ENCODE measurements at places on chromosomes 5 and 9. TPM values are rescaled to one million over a fixed set of nuclear protein-coding genes. Genes with fewer than 3 reads are reported as not detected.

The FOXI1 gene
- total RNA-seq = not detected

The NSA2 gene
- 70.1 TPM for total RNA-seq

The SLC36A3 gene
- total RNA-seq = not detected

The ECSCR gene
- total RNA-seq = 0.76 TPM

The PPP1R26 gene
- total RNA-seq = 0.49 TPM

The SH3RF2 gene
- 0.34 TPM for total RNA-seq

The HTR1A gene
- total RNA-seq = not detected

The FIBCD1 gene
- total RNA-seq = not detected

The PCDHGA10 gene
- total RNA-seq = 0.27 TPM

The GFI1B gene
- not detected for total RNA-seq

The PDE6A gene
- not detected for total RNA-seq

The PCDHGA7 gene
- total RNA-seq = 0.24 TPM

The FCN2 gene
- total RNA-seq = not detected

The DRD1 gene
- not detected for total RNA-seq

The UGT3A2 gene
- total RNA-seq = 0.25 TPM

The SPATA6L gene
- 0.32 TPM for total RNA-seq

The IRX2 gene
- total RNA-seq = not detected

The SKIC3 gene
- 69.7 TPM for total RNA-seq

The ZNF879 gene
- 3.4 TPM for total RNA-seq

The SPATA31D4 gene
- not detected for total RNA-seq

The PPP3R2 gene
- total RNA-seq = not detected

The LCN9 gene
- total RNA-seq = not detected

The GDNF gene
- not detected for total RNA-seq

The ARL14EPL gene
- total RNA-seq = not detected

The PCDHGB1 gene
- 0.17 TPM for total RNA-seq

The PRRC1 gene
- 55.6 TPM for total RNA-seq

The SPOCK1 gene
- 0.07 TPM for total RNA-seq

The INSL6 gene
- not detected for total RNA-seq

The TSSK1B gene
- total RNA-seq = not detected

The DDX41 gene
- 126 TPM for total RNA-seq

The SLC6A3 gene
- not detected for total RNA-seq

The SPATA31C1 gene
- total RNA-seq = not detected

The ARRDC3 gene
- total RNA-seq = 20.2 TPM

The PCDHB9 gene
- total RNA-seq = not detected

The CDC25C gene
- 7.5 TPM for total RNA-seq

The HARS2 gene
- total RNA-seq = 32.0 TPM

The CTSV gene
- total RNA-seq = 0.17 TPM

The CAMK4 gene
- total RNA-seq = 80.6 TPM

The ZFP2 gene
- total RNA-seq = 0.24 TPM

The HOMER1 gene
- total RNA-seq = 3.1 TPM

The RAB14 gene
- total RNA-seq = 60.5 TPM

The MOB3B gene
- 0.39 TPM for total RNA-seq

The CCNO gene
- total RNA-seq = not detected

The PTAR1 gene
- 51.3 TPM for total RNA-seq
